ENCODE measurements at places on chromosomes 6 and 20.

GRCh38 chr6:140858381-140858971 is 1274.2 kb upstream of the GJE1 start:
- no peak for DNase-seq

- DNase-seq = no peak
Measured at GRCh38 chr6:100633096-100633777, 168.5 kb upstream of the SIM1 start.

GRCh38 chr6:31568537-31568961 is 3.5 kb upstream of the LTA start:
- DNase-seq = no peak

DNA sequence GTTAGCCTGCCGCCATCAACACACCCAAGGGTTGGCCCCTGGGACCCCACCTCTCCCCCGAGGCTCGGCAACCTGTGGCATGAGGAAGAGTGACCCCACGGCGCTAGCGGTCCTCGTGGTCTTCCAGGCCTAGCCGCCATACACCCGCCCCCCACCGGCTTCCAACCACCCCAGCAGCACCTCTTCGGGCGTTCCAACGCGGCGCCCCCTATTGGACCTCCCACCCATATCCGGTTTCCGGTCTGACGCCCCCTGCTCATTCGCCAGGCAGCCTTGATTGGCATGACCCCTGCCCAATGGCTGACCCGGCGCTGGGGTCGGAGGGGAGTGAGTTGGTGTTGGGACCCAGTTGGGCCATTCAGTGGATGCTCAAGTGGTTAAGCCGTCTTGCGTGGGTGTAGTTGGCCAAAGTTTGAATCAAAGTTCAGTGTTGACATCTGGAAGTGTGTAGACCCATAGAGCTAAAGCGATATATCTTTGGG is at the start of gene GNAS-AS1:
Gene GNAS-AS1 (minus strand): TSS at position 210 of the 482 bp plus-strand sequence.
- DNase-seq = peak; percentile 88

DNA sequence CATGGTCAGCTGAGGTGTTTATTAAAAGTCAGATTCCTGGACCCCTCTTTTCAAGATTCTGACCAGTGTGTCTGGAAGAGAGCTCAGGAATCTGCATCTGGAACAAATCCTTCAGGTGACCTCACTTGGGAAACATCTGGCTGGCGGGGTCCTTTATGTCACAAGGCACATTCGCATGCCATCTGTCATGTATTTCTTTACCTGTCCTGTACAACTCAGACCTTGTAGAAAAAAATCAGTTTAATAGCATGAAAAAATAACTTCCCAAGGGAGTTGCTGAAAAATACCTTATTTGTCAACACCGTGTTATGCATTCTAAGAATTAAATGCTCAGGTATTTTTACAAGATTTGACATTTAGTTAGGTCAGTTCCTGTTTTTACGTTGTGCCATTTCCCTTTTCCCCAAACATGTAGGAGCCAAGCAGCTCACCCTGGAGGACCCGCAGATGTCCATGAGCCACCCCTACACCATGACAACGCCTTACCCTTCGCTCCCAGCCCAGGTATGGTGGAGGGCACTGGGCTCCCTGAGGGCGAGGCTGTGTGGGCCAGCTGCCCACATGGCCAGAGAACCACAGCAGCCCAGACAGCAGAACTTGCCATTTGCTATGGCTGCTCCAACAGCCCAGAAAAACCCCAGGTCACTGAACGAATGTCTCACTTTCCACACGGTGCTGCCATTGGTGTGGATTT is 4.0 kb downstream of the IRF4 start:
- no peak for DNase-seq
